ENCODE measurements at places on chromosomes 3 and 15. TPM values are rescaled to one million over a fixed set of nuclear protein-coding genes. Genes with fewer than 3 reads are reported as not detected.

Gene CHL1
- total RNA-seq = 1.6 TPM

Gene SPINK8
- not detected for total RNA-seq

Gene TYRO3
- total RNA-seq = 10.6 TPM

GRCh38 chr3:136270179-136270578, 20.0 kb downstream of the PCCB start:
- H3K4me3 ChIP-seq = no peak overlapping the region
- H3K4me1 ChIP-seq = peaks cover 3% of the 10 kb centered on the region
- H3K27me3 ChIP-seq = no peaks in the 10 kb centered on the region
- no peak for DNase-seq
- peaks cover 1% of the 10 kb centered on the region for H3K36me3 ChIP-seq

GRCh38 chr3:133964547-133964946, 65.2 kb downstream of the SLCO2A1 start:
- peaks cover 9% of the 10 kb centered on the region for H3K4me1 ChIP-seq
- DNase-seq = no peak
- H3K4me3 ChIP-seq = no peak overlapping the region
- H3K27me3 ChIP-seq = no peaks in the 10 kb centered on the region
- no peak overlapping the region for H3K27ac ChIP-seq
- H3K36me3 ChIP-seq = no peaks in the 10 kb centered on the region

DNA sequence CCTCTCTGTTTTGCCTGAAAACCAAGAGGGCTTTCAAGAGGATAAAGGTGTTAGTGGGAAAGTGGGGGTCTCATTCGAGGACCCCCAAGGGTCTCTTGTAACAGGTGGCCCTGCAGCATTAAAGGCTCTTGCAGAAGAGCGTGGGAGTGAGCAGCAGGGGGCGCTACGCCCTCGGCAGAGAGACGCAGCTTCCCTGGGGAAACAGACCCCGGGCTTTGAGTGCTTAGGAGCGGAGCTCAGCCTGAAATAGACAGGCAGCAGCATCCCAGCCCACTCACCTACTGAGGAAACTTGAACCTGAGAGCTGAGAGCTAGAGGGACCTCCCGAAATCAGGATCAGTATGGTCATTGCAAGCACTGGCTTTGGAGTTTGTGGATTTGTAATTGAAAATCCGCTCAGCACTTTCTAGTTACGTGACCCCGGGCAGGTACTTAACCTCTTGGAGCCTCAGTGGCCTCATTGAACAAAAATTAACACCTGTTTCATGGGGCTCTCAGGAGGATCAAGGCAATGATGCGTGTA, 25.7 kb downstream of the RPLP1 start:
- H3K4me1 ChIP-seq = peaks cover 9% of the 10 kb centered on the region
- no peaks in the 10 kb centered on the region for H3K36me3 ChIP-seq
- no peak overlapping the region for H3K27ac ChIP-seq
- DNase-seq = peak; percentile 44

GRCh38 chr15:51751697-51752683, 593 bp downstream of the TMOD2 start:
- no peaks in the 10 kb centered on the region for H3K36me3 ChIP-seq
- DNase-seq = peak; percentile 34
- H3K27me3 ChIP-seq = peaks cover 28% of the 10 kb centered on the region
- H3K4me3 ChIP-seq = peak overlapping the region; percentile 67
- H3K4me1 ChIP-seq = 0 out of 2 replicates have a peak, but pooled peaks cover 4% of the 10 kb centered on the region

Gene ENTPD3
- not detected for total RNA-seq

Gene ZPLD1
- total RNA-seq = under 0.01 TPM

Gene A4GNT
- total RNA-seq = not detected

All from IMR-90 (cell line).